Activated CD8-positive, alpha-beta memory T cell treated with anti-CD3 and anti-CD28 coated beads for 1 hour (primary cell): ENCODE measurements at places on chromosomes 2 and 18.

DNA sequence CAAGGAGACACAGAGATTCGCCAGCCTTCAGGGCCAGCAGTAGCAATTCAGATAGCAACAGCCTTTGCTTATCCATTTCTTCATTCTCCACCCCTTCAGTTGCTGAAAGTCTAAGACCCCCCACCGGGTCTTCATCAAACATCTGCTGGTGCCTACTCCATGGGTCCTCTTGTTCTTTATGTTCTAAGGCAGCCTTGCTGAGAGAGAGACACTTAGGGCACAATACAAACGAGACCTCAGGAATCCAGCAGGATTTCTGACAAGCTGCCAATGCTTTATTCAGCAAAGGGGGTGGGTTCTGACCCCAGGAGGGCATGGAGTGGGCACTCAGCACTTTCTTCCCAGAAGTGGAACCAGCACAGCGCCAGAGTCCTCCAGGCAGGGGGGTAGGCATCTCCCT lies 36.2 kb upstream of the CNGA3 start:
- DNase-seq = no peak

GRCh38 chr2:200056105-200056504 lies 100.7 kb downstream of the MAIP1 start:
- DNase-seq = no peak

- no peak for DNase-seq
These were observed 301.3 kb upstream of the SALL3 start for GRCh38 chr18:78678318-78678695.

- DNase-seq = no peak
These were observed 46.4 kb downstream of the MREG start for GRCh38 chr2:215966951-215967350.

DNA sequence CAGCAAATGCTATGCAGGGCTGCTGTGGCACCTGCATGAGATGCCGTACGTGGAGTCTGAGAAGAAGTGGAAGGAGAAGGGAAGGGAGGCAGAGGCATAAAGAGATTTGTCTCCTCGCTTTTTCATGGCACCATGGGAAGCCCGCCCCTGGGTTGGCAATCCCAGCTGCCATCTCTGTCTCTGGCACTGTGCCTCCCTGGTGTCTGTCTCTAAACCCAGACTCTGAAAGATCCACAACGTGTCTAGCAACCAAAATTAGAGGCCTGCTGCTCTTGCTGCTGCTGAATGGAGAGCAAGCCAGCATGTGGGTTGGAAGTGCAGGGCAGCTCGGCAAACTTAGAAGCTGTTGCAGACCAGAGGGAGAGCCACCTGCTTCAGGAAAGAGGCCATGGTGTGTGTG lies 53.1 kb downstream of the INO80C start:
- DNase-seq = no peak

DNA sequence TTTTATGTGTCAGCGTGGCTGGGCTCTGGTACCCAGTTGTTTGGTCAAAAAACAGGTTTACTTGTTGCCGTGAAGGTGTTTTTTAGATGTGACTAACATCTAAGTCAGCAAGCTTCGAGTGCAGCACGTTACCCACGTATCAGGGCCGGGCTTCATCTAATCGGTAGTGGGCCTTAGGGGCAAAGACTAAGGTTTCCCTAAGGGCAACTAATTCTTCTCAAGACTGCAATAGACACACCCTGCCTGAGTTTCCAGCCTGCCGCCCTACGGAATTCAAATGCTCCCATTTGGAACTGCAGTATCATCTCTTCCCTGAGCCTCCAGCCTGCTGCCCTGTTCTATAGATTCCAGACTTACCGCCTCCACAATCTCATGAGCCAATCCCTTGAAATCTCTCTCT lies 27.7 kb downstream of the FHL2 start:
- DNase-seq = no peak

GRCh38 chr2:18412980-18413675 lies 147.3 kb downstream of the RDH14 start:
- no peak for DNase-seq

- DNase-seq = no peak
These were observed 15.7 kb downstream of the ZFP36L2 start for GRCh38 chr2:43210467-43211303.

DNA sequence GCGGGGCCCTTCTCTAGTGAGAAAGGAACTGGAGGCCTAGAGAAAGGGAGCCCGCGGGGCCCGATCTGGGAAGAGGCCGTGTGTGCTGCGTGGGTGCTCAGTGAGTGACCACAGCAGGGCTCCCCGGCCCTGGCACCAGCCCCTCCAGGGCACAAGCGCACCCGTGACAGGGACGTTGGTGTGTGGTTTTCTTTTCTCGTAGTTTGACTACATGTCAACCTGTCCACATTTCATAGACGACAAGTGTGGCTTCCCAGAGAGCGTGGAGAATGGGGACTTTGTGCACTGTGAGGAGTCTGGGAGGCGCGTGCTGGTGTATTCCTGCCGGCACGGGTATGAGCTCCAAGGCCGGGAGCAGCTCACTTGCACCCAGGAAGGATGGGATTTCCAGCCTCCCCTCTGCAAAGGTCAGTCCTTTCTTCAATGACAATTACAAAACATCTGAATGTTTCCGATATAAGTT lies 83.1 kb downstream of the TPO start:
- DNase-seq = no peak

DNA sequence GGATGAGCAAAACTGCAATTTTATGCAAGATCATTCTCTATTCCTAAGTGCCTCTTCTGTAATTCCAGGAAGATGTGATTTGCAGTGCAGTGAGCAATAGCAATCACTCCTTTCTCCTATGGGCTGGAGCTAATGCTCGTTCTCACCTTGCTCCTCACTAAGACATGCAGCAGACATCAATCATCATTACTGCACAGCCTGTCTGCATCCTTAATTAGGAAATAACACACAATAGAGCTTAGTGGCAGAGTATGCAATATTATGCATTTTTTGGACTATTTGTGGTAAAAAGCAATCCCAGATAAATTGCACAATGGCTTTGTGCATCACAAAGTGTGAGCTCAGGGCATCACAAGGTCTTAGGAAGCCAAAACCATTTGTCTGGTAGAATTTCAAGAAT lies 32.6 kb upstream of the RAPH1 start:
- no peak for DNase-seq

DNA sequence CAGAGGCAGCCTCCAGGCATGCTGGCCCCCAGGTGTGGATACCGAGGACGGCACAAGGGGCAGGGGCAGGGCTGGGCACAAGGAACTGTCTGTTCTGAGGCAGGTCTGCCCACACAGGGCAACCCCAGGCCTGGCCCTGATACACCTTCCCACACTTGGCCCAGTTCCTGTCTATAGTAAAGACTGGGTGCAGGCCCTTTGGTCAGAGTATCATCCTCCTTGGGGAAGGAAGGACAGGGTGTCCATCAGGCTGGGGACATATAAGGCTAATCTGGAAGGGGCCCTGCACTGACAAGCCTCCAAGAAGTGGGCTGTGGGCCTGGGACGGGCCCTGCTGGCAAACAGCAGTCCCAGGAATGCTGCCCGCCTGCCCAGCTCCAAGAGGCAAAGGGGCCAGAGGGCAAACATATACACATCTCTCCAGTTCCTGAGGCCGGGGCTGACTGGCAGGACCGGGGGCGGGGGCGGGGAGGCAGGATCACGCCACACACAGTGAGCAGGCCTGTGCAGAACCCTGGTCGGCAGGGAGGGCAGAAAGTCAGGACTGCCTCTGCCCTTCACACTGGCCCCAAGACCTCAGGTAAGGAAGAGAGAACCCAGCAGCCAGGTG lies 18.9 kb downstream of the SDC1 start:
- no peak for DNase-seq

DNA sequence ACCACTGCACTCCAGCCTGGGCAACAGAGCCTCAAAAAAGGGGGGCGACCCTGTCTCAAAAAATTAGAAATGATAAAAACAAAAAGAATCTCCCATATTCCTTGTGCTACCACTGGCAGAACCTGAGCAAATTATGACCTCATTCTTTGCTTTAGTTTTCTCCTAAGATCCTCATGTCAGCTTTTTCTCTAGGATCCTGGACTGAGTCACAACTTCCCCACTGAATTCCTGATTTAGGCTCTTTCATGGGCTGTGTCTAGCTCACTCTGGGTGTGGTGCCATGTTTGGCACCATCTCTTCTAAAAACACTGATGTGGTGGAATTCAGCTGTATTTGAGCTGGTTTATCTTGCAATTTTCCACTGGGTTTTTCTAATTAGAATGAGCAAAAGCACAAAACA lies 37.1 kb downstream of the EXOC6B start:
- DNase-seq = no peak

GRCh38 chr2:70710038-70710690 lies 57.8 kb downstream of the ADD2 start:
- DNase-seq = no peak

- DNase-seq = no peak
These were observed 1.5 kb downstream of the GIGYF2 start for GRCh38 chr2:232698556-232699091.

- DNase-seq = no peak
These were observed 296.5 kb upstream of the TCF4 start for GRCh38 chr18:55884498-55884897.

DNA sequence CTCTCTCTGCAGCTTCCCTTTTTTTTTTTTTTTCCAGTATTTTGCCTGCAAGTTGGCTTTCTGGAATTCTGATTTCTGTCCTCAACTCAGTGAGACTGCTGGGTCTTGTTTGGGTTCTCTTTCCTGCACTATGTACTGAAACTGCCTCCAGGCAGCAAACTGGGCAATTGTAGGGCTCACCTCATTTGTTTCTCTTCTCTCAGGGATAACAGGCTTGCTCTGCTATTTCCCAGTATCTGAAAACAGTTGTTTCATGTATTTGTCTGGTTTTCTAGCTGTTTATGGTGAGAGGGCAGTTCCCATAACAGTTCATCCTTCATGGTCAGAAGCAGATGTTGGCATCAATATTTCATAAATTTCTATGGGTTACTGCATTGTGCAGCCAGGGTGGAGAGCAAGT lies 206.0 kb downstream of the CYRIA start:
- DNase-seq = no peak

DNA sequence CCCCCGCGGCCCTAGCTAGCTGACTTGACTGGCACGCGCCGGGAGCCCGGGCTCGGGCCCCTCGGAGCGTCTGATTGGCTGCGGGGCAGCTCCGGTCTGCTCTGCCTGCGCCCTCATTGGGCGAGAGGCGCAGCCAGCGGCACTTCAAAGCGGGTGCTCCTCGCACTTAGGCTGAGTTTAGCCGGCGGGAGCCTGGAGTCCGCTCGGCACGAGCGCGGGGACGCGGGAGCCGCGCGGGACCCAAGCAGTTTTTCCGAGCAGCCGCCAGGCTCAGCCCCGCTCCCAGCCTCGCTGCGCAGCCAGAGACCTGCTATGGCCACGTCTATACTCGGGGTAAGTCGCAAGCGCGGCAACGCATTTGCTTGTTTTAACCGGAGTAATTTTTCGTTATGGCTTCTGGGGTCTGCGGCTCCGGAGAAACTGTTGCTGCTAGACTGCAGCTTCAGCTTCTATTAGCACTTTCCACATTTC lies at the start of gene SP9:
SP9 (plus strand) TSS at position 174 of the 471 bp plus-strand sequence; CDS start at position 313, 139 bp downstream.
- no peak for DNase-seq

GRCh38 chr2:25250331-25251070 lies 82.1 kb upstream of the POMC start:
- no peak for DNase-seq
